ENCODE measurements at places on chromosomes 5 and 9.

GRCh38 chr9:114504341-114505186 lies 709 bp downstream of the WHRN start:
- peaks cover 30% of the 10 kb centered on the region for H3K27me3 ChIP-seq
- H3K36me3 ChIP-seq, result no peaks in the 10 kb centered on the region
- no peaks in the 10 kb centered on the region for H3K4me1 ChIP-seq
- peak; percentile 76 for DNase-seq
- no peak overlapping the region for H3K27ac ChIP-seq
- H3K4me3 ChIP-seq, result peak overlapping the region; percentile 82

DNA sequence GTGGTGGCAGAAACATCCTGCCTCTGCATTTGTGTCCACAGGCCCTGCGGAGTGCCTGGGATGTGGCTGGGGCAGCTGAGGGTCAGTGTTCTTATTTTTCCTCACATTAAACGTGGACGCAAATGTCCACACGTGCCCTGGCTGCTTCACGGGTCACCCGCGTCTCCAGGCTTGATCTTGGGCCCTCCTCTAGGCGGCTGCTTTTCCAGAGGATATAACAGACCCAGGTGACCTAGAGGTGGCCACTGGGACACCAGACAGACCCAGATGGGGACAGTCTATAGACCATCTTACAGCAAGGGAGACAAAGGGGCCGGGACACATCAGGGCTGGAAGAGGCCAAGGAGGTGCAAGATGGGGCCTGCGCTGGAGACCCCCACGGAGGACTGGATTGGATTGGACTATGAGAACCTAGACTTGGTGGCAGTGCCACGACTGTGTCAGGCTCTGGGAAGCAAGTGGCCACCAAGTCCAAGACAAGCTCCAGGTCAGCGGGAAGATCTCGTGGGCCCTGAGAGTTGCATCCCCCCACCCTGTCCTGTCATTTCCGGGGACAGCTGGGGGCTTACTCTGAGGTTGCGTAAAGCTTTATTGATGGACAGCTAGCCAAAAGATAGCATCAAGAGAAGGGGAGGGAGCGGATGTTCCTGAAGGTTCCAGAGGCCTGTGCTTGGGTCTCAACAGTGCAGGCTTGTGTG lies 6.9 kb downstream of the WNK2 start:
- no peak overlapping the region for H3K4me3 ChIP-seq
- H3K36me3 ChIP-seq, result no peaks in the 10 kb centered on the region
- H3K4me1 ChIP-seq, result no peaks in the 10 kb centered on the region

DNA sequence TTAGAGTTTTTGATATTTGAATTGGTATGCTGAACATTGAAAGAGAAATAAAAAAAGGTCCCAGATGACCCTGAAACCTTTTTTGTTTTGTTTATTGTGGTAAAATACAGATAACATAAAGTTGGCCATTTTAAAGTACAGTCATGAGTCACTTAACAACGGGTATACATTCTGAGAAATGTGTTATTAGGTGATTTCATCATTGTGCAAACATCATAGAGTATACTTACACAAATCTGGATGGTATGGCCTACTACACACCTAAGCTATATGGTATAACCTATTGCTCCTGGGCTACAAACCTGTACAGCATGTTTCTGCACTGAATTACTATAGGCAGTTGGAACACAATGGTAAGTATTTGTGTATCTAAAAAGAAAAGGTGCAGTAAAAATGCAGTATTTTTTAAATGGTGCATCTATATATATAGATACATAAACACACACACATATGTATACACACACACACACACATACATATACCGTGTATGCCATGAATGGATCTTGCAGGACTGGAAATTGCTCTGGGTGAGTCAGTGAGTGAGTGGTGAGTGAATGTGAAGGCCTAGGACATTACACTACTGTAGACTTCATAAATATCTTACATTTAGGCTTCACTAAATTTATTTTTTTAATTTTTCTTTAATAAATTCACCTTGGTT lies 31.0 kb downstream of the TTC1 start:
- peaks cover 7% of the 10 kb centered on the region for H3K4me1 ChIP-seq
- H3K36me3 ChIP-seq, result peaks cover 24% of the 10 kb centered on the region
- no peak for DNase-seq
- no peaks in the 10 kb centered on the region for H3K27me3 ChIP-seq
- no peak overlapping the region for H3K4me3 ChIP-seq
- no peak overlapping the region for H3K27ac ChIP-seq

- H3K4me3 ChIP-seq, result no peak overlapping the region
- H3K27me3 ChIP-seq, result no peaks in the 10 kb centered on the region
- no peaks in the 10 kb centered on the region for H3K36me3 ChIP-seq
- H3K4me1 ChIP-seq, result peaks cover 15% of the 10 kb centered on the region
Observed at GRCh38 chr9:91812191-91812590, 137.8 kb downstream of the ROR2 start.

DNA sequence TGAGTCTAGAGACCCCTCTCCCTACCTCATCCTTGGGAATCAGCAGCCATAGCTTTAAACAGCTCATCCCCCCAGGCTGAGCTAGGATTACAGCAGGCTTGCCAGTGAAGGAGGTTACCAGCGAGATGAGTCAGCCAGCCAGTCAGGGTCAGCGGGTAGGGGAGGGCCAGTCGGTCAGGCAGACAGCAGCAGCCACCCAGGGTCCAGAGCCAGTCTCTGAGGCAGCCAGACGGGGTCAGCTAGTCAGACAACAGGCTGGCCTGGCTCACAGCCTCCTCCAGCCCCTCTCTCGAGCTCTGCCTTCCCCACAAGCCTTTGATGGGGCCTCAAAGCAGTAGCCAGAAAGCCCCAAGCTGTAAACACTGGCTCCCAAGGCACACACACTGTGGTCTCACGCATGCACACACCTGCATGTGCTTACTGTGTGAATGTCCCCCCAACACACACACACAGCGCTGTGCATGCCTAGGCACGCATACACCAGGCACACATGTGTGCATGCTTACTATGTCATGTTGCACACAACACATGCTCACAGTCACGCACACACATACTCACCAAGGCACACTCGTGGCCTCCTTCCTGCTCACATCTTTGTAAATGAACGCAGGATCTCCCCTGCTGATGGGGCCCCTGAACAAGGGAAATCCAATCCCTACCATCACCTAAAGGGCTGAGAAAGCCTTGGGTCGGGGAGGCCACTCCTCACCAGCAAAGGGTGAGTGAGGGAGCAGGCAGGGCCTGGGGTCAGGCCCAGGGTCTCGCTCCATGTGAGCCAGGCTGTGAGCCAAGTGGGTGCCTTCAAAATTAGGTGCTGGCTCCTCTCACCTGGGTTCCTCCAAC lies 28.2 kb upstream of the CPLX2 start:
- peaks cover 3% of the 10 kb centered on the region for H3K4me1 ChIP-seq
- H3K27ac ChIP-seq, result no peak overlapping the region
- no peak overlapping the region for H3K4me3 ChIP-seq
- peaks cover 18% of the 10 kb centered on the region for H3K27me3 ChIP-seq

GRCh38 chr5:95791751-95792150 lies 30.8 kb downstream of the GLRX start:
- no peak for DNase-seq
- H3K4me3 ChIP-seq, result no peak overlapping the region
- H3K36me3 ChIP-seq, result peaks cover 67% of the 10 kb centered on the region
- peaks cover 28% of the 10 kb centered on the region for H3K4me1 ChIP-seq
- H3K27me3 ChIP-seq, result no peaks in the 10 kb centered on the region

GRCh38 chr5:155885199-155885598 lies 441.8 kb upstream of the SGCD start:
- peaks cover 9% of the 10 kb centered on the region for H3K4me1 ChIP-seq
- no peaks in the 10 kb centered on the region for H3K36me3 ChIP-seq
- no peak overlapping the region for H3K4me3 ChIP-seq

GRCh38 chr5:10427978-10428377 lies 13.7 kb upstream of the ROPN1L start:
- no peak overlapping the region for H3K27ac ChIP-seq
- H3K4me3 ChIP-seq, result no peak overlapping the region
- no peaks in the 10 kb centered on the region for H3K27me3 ChIP-seq

DNA sequence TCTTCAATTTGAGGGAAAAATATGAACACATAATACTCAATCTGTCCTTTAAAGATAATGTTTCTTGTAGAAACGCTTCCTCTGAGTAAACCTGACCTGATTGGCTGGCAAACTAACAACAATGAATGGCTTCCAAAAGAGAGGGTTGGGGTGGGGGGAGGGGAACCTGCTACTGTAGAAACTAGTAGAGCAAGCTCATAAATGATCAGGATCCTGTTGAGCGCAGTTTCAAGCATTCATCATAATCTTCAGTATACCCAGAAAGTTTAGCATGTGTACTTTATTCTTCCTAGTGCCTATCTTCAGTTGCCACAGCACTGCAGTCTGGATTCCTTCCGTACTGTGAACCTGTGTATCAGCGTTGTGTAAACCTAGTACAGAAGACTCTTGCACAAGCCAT lies 63.0 kb upstream of the FCHO2 start:
- H3K27me3 ChIP-seq, result no peaks in the 10 kb centered on the region
- no peak overlapping the region for H3K4me3 ChIP-seq
- H3K4me1 ChIP-seq, result no peaks in the 10 kb centered on the region
- DNase-seq, result no peak
- peaks cover 97% of the 10 kb centered on the region for H3K36me3 ChIP-seq
- H3K27ac ChIP-seq, result no peak overlapping the region

GRCh38 chr9:18297056-18297841 lies 176.7 kb upstream of the ADAMTSL1 start:
- peaks cover 20% of the 10 kb centered on the region for H3K4me1 ChIP-seq
- H3K4me3 ChIP-seq, result peak overlapping the region; percentile 64
- DNase-seq, result peak; percentile 71
- no peaks in the 10 kb centered on the region for H3K27me3 ChIP-seq

- H3K36me3 ChIP-seq, result no peaks in the 10 kb centered on the region
- peaks cover 17% of the 10 kb centered on the region for H3K4me1 ChIP-seq
- no peaks in the 10 kb centered on the region for H3K27me3 ChIP-seq
Observed at GRCh38 chr9:4435197-4435596, 55.1 kb upstream of the SLC1A1 start.

DNA sequence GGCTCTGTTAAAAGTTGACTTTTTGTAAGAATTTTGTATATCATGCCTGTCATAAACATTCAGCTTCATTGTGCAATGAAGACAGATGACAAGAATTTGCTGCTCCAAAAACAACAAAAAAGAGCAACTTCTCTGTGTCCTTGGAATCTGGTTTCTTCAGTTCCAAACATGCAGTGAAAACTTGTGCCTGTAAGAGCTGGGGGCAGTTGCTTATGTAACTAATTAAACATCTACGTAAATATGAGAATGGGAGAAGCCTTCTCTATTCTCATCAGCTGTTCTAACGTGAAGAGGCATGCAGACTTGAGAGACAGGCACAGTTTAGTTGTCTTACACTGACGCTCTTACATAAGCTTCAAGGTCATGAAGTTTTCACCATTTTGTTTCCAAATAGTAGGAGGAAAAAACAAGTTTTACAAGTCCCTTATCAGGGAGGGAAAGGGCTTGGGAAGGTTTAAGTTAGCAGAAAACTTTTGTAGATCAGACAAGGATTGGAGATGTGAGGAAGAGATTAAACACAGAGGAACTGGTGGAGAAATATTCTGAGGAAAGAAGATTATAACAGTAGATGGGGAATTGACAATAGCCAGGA lies 170.4 kb downstream of the RFK start:
- no peaks in the 10 kb centered on the region for H3K36me3 ChIP-seq
- peak; percentile 6 for DNase-seq
- no peak overlapping the region for H3K4me3 ChIP-seq

DNA sequence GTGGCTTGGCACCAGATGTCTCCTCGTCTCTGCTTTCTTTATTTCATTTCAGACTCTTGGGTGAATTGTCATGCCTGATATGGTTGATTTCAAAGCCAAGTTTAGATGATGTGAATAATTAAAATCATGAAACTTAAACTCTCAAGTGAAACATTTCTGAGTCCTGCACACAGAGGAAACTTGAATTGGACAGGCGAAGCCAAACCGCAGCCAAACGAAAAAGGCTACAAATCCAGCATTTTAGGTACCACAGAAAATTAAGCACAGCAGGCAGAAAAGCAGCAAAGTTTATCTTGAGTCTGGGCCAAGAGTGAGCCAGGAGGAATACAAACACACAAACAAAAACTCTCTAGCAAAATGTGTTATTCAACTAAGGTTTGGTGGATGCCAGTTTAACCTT lies 659.8 kb upstream of the KLF4 start:
- no peak overlapping the region for H3K27ac ChIP-seq
- no peak for DNase-seq
- H3K36me3 ChIP-seq, result no peaks in the 10 kb centered on the region
- H3K27me3 ChIP-seq, result no peaks in the 10 kb centered on the region
- H3K4me1 ChIP-seq, result peaks cover 9% of the 10 kb centered on the region
- H3K4me3 ChIP-seq, result no peak overlapping the region

GRCh38 chr5:77640589-77641396 lies 2.3 kb upstream of the OTP start:
- no peaks in the 10 kb centered on the region for H3K36me3 ChIP-seq
- H3K4me1 ChIP-seq, result no peaks in the 10 kb centered on the region
- DNase-seq, result no peak
- H3K4me3 ChIP-seq, result no peak overlapping the region

- H3K27ac ChIP-seq, result no peak overlapping the region
- H3K4me1 ChIP-seq, result no peaks in the 10 kb centered on the region
- no peaks in the 10 kb centered on the region for H3K36me3 ChIP-seq
- peaks cover 6% of the 10 kb centered on the region for H3K27me3 ChIP-seq
Observed at GRCh38 chr9:38638881-38639576, 18.6 kb upstream of the ANKRD18A start.

GRCh38 chr9:124450241-124450924 lies at the start of gene ADGRD2:
TSS of gene ADGRD2 (plus strand) at chr9:124450451. CDS start at chr9:124451667, 1,216 bp downstream.
- H3K27ac ChIP-seq, result no peak within 1 kb of the TSS
- peak within 1 kb of the TSS; percentile 59 for H3K4me3 ChIP-seq
- H3K27me3 ChIP-seq, result peaks cover 18% of the 10 kb centered on the region
- DNase-seq, result peak; percentile 62
- no peaks in the 10 kb centered on the region for H3K36me3 ChIP-seq

- no peaks in the 10 kb centered on the region for H3K27me3 ChIP-seq
- no peak overlapping the region for H3K4me3 ChIP-seq
- H3K36me3 ChIP-seq, result no peaks in the 10 kb centered on the region
- DNase-seq, result no peak
Observed at GRCh38 chr5:89208811-89209210, 325.8 kb upstream of the MEF2C start.

DNA sequence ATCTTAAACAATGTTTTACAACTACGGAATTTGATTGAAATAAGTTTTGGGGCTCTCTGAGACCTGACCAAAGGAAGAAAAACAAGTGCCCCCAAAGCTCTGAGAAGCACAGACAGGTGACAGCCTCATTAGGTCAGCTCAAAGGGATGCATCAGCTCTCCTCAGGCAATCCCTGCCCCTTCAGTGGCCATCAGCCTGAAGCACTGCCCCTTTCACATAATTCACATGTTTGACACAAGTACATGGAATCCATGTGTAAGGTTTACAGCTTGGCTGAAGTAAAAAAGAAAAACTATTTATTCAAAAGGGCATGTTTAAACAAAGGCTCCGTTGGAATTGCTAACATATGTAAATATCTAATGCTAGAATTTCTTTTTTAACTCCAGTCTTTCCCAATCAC lies 56.3 kb downstream of the TSSK1B start:
- H3K27me3 ChIP-seq, result no peaks in the 10 kb centered on the region
- no peak overlapping the region for H3K27ac ChIP-seq
- H3K4me1 ChIP-seq, result peaks cover 19% of the 10 kb centered on the region
- no peak overlapping the region for H3K4me3 ChIP-seq
- DNase-seq, result no peak

DNA sequence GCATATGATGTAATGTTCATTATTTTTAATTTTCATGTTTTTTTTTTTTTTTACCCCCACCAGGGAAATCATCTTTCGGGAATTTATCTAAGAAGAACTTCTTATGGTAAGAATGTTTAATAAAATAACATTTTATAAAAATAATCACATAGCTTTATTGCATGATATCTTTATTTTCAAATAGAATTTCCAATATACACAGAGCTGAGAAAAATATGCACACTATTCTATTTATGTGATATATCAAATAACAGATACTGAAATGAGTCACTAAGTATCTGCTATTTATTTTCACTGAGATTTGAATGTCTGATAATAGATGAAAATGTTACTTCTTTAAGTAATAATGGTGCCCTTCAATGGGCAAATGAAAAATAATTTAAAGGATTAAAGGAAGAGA lies 1217.3 kb downstream of the MAT2B start:
- no peaks in the 10 kb centered on the region for H3K27me3 ChIP-seq
- H3K36me3 ChIP-seq, result no peaks in the 10 kb centered on the region
- no peak overlapping the region for H3K4me3 ChIP-seq

Measured in GM23248 (cell line).